Stimulated activated CD4-positive, alpha-beta T cell treated with anti-CD3 and anti-CD28 coated beads, TNF-alpha, amount 100 ng/mL, for 4 hours (primary cell): ENCODE measurements at places on chromosomes 3 and 15.

DNA sequence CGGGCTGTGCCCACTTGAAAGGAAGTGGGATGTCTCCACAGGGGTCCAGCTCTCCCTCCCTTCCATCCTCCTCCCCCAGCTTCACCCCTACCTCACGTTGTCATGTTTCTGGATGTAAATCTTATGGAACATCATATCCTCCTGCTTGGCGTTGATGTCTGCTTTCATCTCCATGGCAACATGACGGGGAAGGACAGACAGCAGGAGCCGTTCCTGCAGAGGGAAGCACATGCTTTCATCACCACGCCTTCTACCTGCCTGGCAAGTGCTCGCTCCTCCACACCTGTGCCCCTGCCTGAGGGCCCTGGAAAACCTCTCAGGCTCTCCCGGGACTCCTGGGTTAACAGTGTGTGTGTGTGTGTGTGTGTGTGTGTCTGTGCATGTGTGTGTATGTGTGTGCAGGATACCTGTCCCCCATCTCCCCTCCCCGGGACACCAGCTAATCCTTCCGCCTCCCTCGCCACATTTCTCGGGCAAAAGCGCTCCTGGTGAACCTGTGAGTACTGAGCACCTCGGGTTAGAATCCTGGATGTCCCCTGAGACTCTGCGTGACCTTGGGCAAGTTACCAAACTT lies 101.1 kb downstream of the ADCY5 start:
- no peak for DNase-seq

GRCh38 chr3:126750756-126751121 lies 46.7 kb downstream of the CHCHD6 start:
- DNase-seq: no peak

DNA sequence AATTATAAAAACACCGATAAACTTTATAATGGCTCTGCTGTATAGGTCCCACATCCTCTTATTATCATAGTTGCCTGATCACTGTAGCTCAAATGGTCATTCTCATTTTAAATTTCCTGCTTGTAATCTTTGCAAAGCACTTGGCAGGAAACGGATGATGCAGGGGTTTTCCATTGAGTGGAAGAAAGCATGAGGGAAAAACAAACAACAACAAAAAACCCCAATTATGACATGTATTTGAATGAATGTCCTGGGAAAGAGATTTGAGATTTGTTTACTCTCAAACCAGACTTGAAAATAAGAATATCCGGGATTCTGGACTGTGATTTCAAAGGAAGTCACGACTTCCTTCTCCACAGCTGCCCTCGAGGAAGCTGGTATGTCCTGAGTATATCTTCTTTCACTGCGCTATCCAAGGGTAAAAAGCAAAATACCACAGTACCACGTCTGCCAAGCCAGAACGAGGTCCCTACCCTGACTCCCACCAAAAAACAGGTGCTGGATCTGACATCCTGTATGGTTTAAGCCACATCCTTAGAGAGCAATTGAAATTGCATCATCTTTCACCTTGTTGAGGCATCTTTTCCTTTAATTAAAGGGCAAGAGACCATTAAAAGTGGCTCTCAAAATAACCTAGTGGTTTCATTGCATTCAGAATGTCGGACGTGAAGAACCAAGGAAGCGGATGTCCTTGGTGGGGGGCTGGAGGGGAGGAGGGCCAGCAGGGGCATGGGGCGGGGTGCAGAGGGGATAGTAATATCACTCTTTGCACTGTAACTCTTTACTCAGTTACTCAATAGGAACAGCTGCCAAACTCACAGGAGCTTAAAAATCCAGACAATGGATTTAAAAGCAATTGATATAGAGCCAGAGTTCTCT lies 13.5 kb upstream of the TIPIN start:
- DNase-seq: no peak

DNA sequence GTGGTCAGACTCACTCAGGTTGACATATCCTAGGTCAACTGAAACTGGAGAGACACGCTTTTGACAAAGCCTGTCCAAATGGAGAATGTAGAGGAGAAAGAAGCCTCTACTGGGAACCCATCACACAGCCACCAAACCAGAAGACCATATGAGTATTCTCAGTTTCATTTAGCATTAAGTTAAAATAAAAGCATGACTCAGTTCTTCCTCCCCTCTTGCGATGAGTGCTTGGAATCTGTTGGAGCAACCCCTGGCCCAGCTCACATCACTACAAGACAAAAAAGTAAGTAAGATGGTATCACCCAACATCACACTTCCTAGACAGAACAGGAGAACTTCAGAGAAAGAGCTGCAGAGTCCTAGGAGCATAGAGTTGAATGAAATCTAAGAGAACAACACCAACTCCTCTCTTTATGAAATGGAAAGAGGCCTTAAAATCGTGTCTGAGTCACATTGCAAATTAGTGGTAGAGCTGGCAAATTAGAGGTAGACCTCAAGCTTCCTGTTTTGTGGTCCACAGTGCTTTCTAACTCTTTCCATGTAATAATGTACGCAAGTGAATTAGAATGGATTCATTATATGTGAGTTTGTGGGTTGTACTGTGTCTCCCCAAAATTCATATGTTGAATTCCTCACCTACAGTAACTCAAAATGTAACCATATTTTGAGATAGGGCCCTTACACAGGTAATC lies 51.2 kb downstream of the FGF12 start:
- DNase-seq: no peak

DNA sequence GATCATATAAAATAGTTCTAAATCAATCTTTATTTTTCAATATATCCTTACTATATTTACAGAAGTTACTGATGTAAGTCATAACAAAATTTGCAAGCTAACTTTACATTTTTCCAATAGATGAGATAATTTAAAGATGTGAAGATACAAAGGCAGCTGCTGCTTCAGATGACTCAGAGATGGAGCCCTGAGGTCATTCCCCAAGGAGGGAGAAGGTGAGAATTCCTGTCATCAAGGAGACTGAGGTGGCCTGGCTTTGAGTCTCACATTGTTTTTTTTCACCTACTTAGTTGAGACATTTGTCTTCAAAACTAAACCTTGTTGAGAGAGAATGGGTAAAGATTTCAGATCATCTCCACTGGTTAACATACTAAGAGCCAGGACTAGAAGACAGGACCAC lies 3.9 kb upstream of the SAMD7 start:
- DNase-seq: no peak

- DNase-seq: no peak
These were observed 1.6 kb upstream of the DALRD3 start for GRCh38 chr3:49019941-49020329.

DNA sequence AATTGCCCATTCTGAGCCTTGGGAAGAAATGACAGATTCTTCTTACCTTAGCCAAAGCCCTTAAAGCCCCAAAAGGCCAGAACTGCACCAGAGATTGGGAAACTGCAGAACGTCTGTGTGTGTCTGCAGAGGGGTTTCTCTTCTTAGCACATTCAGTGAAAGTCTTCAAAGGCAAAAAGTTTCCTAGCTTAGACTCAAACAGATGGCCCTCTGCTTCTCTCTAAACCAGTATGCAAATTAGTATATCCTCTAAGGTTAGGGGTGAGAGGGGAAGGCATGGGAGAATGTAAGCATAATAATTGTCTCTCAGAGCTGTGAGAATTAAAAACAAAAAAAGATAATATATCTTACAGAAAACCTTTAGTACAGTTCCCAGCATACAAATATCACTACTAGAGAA lies 334.0 kb upstream of the MCTP2 start:
- DNase-seq: no peak

DNA sequence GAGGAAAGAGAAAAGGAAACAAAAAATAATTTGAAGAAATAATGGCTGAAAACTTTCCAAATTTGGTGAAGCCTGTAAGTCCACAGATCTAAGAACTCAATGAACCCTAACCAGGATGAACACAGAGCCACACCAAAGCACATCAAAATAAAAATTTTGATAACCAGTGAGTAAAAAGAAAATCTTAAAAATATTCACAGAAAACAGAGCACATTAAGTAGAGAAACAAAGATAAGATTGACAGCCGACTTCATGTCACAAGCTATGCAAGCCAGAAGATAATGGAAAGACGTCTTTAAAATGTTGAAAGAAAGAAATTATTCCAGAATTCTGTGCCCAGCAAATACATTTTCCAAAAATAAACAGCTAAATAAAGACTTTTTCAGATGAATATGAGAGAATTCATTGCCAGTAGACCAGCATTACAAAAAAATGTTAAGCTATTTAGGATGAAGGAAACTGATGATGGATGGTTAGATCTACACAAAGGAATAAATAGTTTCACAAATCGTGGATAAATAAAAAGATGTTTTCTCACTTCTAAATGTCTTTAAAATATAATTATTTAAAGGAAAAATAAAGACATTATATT lies 140.2 kb upstream of the SKOR1 start:
- DNase-seq: no peak

DNA sequence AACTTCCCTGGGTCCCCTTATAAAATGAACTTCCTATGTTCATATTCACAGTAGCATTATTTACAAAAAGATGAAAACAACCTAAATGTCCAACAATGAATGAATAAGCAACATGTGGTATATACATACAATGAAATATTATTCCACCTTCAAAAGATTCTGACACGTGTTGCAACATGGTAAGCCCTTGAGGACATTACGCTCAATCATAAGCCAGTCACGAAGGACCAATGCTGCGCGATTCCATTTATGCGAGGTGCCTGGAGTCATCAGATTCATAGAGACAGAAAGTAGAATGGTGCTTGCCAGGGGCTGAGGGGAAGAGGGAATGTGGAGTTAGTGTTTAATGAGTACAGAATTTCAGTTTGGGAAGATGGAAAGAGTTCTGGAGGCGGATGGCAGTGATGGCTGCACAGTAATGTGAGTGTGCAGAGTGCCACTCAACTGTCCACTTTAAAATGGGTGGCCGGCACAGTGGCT lies 88.8 kb upstream of the ALDH1A3 start:
- no peak for DNase-seq

DNA sequence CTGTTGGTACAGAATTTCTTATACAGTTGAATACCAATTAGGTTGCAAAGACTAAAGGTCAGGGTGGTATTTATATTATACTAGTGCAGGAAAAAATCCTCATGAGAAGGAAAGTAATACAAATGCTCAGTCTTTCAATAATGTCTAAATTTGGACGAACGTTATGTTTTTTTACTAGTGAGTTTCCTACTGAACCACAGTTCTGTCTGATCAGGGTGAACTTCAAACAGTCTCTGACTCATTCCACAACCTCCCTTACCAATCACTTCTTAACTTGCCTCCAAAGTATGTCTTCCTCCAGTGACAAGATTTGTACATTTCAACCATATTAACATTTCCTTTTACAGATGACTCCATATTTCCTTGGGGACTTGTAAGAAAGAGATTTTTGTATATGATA lies 3.4 kb downstream of the TMEM212 start:
- DNase-seq: no peak

GRCh38 chr15:72564091-72564490 lies 90.0 kb downstream of the ARIH1 start:
- DNase-seq: no peak

DNA sequence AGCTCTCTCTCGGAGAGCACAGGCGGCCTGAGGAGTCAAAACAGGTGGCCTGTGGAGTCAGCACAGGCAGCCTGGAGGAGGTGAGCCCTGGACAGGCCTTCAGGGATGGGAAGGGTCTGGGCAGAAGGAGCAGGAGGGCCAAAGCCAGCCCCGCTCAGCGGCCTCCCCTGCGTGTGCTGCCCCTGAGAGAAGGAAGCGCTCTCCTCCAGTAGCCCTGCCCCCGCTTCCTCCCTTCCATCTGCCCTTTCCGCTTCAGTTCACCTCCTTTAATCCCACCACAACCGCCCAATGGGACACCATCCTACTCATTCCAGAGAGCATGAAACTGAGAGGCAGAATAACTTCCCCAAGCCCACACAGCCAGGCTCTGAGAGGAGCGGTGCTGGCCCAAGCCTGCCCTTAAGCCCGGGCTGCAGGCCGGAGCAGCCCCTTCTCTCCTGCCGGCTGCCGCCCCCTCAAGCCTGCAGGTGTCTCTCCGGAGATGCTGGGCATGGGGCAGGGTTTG lies 3.2 kb upstream of the NR2E3 start:
- DNase-seq: no peak

DNA sequence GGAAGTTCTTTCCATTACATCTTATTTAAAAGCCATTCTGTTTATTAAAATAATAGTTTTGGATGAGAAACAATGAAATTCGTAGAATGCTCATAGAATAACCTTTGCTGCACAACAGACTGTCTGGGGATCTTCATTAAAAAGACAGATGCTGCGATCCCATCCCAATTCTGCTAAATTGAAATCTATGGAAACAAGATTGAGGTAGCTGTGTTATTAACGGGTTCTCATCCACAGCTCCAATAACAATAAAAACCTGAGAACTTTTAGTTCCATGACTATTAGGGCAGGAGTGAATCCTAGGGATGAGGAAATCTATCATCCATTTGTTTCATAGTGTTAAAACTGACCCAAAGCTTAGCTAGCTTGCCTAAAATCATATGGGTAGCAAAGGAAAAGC lies 2.5 kb upstream of the GJD2 start:
- DNase-seq: no peak

- DNase-seq: no peak
These were observed 75.1 kb downstream of the MOBP start for GRCh38 chr3:39542588-39542988.

DNA sequence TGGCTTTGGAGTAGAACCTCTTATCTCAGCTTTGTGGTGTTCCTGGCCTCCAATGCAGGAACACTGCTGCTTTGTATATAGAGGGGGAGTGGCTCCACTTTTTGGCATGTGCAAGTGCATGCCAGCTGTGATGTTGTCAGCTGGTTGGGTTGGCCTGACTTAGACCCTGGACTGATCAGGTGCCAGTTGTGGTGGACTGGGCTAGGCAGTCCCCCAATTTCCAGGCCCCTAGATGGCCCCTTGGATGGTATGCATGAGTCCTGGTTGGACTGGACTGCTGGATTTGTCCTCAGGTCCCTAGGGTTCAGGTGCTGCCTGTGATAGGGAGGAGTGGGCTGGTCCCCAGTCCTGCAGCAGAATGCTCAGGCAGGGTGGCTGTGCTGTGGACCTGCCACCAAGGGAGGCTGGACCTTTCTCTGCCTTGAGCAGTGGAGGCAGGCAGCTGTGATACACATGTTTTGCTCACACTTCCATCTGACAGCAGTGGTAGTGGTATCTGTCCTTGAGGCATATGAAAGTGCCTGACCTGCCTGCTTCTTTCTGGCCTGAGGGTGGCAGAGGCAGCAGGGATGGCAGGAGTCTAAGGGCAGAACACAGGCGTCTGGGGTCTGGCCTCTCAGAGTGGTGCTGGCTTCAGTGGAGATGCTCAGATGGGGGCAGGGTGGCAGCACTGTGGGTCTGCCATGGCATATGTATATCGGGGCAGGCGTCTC lies 74.8 kb downstream of the STXBP5L start:
- DNase-seq: no peak

GRCh38 chr3:54641226-54642014 lies 286.4 kb downstream of the LRTM1 start:
- DNase-seq: no peak

DNA sequence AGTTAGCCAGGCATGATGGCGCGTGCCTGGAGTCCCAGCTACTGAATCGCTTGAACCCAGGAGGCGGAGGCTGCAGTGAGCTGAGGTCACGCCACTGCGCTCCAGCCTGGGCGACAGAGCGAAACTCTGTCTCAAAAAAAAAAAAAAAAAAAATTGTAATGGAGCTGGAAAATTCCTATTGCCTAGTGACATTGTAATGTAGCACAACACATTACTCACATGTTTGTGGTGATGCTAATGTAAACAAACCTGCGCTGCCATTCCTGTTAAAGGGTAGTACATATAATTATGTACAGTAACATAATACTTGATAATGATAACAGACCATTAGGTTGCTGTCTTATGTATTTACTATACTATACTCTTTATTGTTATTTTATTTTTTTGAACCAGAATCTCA lies 39.1 kb downstream of the KNL1 start:
- DNase-seq: no peak

- DNase-seq: no peak
These were observed 47.4 kb downstream of the EXOG start for GRCh38 chr3:38543586-38543985.

GRCh38 chr15:27527490-27528067 lies 556.6 kb downstream of the GABRG3 start:
- no peak for DNase-seq
